ENCODE measurements at places on chromosomes 4 and X. TPM values are rescaled to one million over a fixed set of nuclear protein-coding genes. Genes with fewer than 3 reads are reported as not detected.

DIAPH2 gene
- total RNA-seq = 38.8 TPM

TMSB15B gene
- total RNA-seq = 7.9 TPM

DNA sequence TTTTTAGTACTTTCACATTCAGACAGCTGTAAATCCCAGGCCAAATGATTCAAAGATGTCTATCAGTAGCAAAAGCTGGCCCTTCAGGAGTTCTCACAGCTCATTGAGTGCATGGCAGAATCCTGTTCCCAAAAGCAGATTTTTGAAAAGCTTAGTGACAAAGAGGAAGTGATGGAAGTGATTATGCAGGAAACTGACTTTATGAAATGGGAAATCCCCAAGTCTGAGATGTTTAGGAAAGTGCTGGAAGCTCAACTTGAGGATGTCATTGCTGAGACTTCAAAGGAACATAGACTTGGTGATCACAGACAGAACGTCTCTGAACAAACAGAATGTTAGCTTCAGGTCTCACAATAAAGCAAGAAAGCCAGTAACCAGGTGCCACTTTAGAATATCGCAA, 51.0 kb upstream of the CFAP47 start:
- no peaks in the 10 kb centered on the region for H3K4me1 ChIP-seq
- H3K27ac ChIP-seq = no peak overlapping the region
- H3K27me3 ChIP-seq = no peaks in the 10 kb centered on the region
- no peak overlapping the region for H3K4me3 ChIP-seq

RASSF6 gene
- total RNA-seq = 16.9 TPM

- H3K36me3 ChIP-seq = no peaks in the 10 kb centered on the region
- peaks cover 15% of the 10 kb centered on the region for H3K4me1 ChIP-seq
- H3K4me3 ChIP-seq = peak overlapping the region; percentile 70
These were observed 930 bp downstream of the ZNF718 start for GRCh38 chr4:125091-125771.

- H3K27me3 ChIP-seq = no peaks in the 10 kb centered on the region
- H3K4me3 ChIP-seq = no peak overlapping the region
- no peaks in the 10 kb centered on the region for H3K4me1 ChIP-seq
- DNase-seq = no peak
- no peak overlapping the region for H3K27ac ChIP-seq
- no peaks in the 10 kb centered on the region for H3K36me3 ChIP-seq
These were observed 37.6 kb upstream of the SHISA3 start for GRCh38 chr4:42359711-42360110.

GRCh38 chr4:109032671-109033070, 269.8 kb downstream of the COL25A1 start:
- no peak for DNase-seq
- H3K27me3 ChIP-seq = no peaks in the 10 kb centered on the region
- H3K27ac ChIP-seq = no peak overlapping the region
- H3K36me3 ChIP-seq = no peaks in the 10 kb centered on the region

GRCh38 chrX:106902684-106903083, 457 bp downstream of the RIPPLY1 start:
- no peak for DNase-seq
- H3K36me3 ChIP-seq = no peaks in the 10 kb centered on the region
- no peaks in the 10 kb centered on the region for H3K4me1 ChIP-seq
- no peaks in the 10 kb centered on the region for H3K27me3 ChIP-seq
- no peak overlapping the region for H3K4me3 ChIP-seq
- no peak overlapping the region for H3K27ac ChIP-seq

DNA sequence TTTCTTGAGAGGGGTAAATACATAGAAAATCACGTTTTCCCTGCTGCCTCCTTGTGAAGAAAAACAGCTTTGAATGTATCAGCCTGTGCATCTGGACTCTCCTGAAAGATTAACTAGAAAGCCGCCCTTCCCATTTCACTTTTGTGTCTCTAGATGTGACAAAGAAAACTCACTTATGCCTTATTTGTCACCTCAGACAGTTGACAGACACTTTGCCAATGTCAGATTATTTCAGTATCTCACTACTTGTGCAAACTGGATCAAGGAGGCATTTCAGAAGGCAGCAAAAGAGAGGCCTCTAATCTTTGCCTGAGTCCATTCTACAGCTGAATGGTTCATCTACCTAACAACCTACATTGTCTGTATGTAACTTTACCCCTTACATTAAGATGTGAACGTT, 754.9 kb downstream of the RPA4 start:
- no peaks in the 10 kb centered on the region for H3K36me3 ChIP-seq
- no peaks in the 10 kb centered on the region for H3K27me3 ChIP-seq
- DNase-seq = no peak
- no peaks in the 10 kb centered on the region for H3K4me1 ChIP-seq

DNA sequence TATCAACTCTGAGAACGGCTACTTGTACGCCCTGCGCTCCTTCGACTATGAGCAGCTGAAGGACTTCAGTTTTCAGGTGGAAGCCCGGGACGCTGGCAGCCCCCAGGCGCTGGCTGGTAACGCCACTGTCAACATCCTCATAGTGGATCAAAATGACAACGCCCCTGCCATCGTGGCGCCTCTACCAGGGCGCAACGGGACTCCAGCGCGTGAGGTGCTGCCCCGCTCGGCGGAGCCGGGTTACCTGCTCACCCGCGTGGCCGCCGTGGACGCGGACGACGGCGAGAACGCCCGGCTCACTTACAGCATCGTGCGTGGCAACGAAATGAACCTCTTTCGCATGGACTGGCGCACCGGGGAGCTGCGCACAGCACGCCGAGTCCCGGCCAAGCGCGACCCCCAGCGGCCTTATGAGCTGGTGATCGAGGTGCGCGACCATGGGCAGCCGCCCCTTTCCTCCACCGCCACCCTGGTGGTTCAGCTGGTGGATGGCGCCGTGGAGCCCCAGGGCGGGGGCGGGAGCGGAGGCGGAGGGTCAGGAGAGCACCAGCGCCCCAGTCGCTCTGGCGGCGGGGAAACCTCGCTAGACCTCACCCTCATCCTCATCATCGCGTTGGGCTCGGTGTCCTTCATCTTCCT, 2.7 kb downstream of the PCDH10 start:
- no peak for DNase-seq
- peaks cover 10% of the 10 kb centered on the region for H3K27me3 ChIP-seq
- peaks cover 53% of the 10 kb centered on the region for H3K4me1 ChIP-seq
- H3K36me3 ChIP-seq = no peaks in the 10 kb centered on the region
- H3K27ac ChIP-seq = peak overlapping the region; percentile 43
- peak overlapping the region; percentile 42 for H3K4me3 ChIP-seq

UGT2B17 gene
- not detected for total RNA-seq

GRCh38 chr4:167885872-167886271, 206.5 kb upstream of the ANXA10 start:
- H3K4me3 ChIP-seq = no peak overlapping the region
- H3K36me3 ChIP-seq = no peaks in the 10 kb centered on the region
- no peaks in the 10 kb centered on the region for H3K4me1 ChIP-seq
- no peaks in the 10 kb centered on the region for H3K27me3 ChIP-seq

GRCh38 chrX:132118358-132118757, 9.5 kb downstream of the FRMD7 start:
- H3K27ac ChIP-seq = no peak overlapping the region
- H3K36me3 ChIP-seq = no peaks in the 10 kb centered on the region
- no peaks in the 10 kb centered on the region for H3K4me1 ChIP-seq
- DNase-seq = no peak

- peaks cover 8% of the 10 kb centered on the region for H3K36me3 ChIP-seq
- no peak overlapping the region for H3K4me3 ChIP-seq
- no peaks in the 10 kb centered on the region for H3K27me3 ChIP-seq
- H3K4me1 ChIP-seq = no peaks in the 10 kb centered on the region
- H3K27ac ChIP-seq = no peak overlapping the region
These were observed 20.2 kb downstream of the SYAP1 start for GRCh38 chrX:16739574-16739973.

GRCh38 chrX:69073721-69074120, 91.5 kb downstream of the PJA1 start:
- no peak overlapping the region for H3K4me3 ChIP-seq
- H3K36me3 ChIP-seq = no peaks in the 10 kb centered on the region
- H3K27ac ChIP-seq = no peak overlapping the region
- H3K27me3 ChIP-seq = no peaks in the 10 kb centered on the region
- DNase-seq = no peak

ANAPC10 gene
- total RNA-seq = 17.4 TPM

- no peaks in the 10 kb centered on the region for H3K4me1 ChIP-seq
- no peaks in the 10 kb centered on the region for H3K27me3 ChIP-seq
- H3K36me3 ChIP-seq = no peaks in the 10 kb centered on the region
- no peak overlapping the region for H3K27ac ChIP-seq
- no peak for DNase-seq
- no peak overlapping the region for H3K4me3 ChIP-seq
These were observed 54.5 kb upstream of the SMARCA5 start for GRCh38 chr4:143458966-143459365.

DNA sequence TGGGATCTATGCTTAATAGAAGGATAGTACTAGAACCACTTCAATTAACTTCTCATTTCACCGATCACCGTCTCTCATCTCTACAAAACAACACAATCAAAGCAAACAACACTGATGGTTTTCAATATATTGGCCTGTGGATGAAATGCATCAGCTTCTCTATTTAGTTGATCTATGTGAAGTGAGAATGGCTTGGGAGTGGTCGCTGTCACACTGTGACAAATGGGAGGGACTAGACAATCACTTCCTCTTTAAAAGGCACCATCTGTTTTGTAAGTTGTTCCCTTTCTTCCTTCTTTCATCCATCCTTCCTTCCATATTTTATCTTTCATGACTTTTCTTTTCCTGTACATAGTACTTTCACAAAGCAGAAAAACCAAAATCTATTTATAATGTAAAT, 23.9 kb upstream of the NWD2 start:
- no peak overlapping the region for H3K27ac ChIP-seq
- H3K4me1 ChIP-seq = no peaks in the 10 kb centered on the region
- no peak overlapping the region for H3K4me3 ChIP-seq
- no peaks in the 10 kb centered on the region for H3K36me3 ChIP-seq
- H3K27me3 ChIP-seq = no peaks in the 10 kb centered on the region
- no peak for DNase-seq

DDX60 gene
- total RNA-seq = 7.4 TPM

DNA sequence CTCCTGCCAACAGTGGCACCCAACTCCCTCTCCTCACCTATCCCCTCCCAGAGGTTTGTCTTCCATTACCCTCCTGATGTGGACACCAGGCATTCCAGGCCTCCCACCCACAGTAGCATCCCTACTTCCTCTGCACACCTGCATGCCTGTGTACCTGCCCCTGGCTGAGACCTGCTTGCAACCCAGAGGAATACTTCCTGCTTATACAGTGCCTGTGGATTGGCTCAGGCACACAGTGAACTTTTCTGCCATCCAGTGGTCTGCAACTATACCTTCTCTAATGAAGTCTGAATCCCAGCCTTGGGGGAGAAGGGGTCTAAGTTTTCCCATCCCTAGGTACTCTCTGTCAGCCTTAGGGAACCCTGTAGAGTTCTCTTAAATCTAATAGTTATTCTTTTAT, 169.9 kb downstream of the IQCM start:
- DNase-seq = no peak
- H3K27ac ChIP-seq = no peak overlapping the region
- H3K36me3 ChIP-seq = no peaks in the 10 kb centered on the region
- H3K4me3 ChIP-seq = no peak overlapping the region

CT45A3 gene
- total RNA-seq = not detected

- H3K4me1 ChIP-seq = no peaks in the 10 kb centered on the region
- no peak for DNase-seq
- no peaks in the 10 kb centered on the region for H3K36me3 ChIP-seq
- H3K27me3 ChIP-seq = no peaks in the 10 kb centered on the region
These were observed 843.1 kb downstream of the STIM2 start for GRCh38 chr4:27703771-27704170.

GRCh38 chr4:7540206-7540605, 105.5 kb upstream of the PSAPL1 start:
- H3K27me3 ChIP-seq = no peaks in the 10 kb centered on the region
- H3K27ac ChIP-seq = no peak overlapping the region
- H3K4me1 ChIP-seq = no peaks in the 10 kb centered on the region
- DNase-seq = no peak
- H3K4me3 ChIP-seq = no peak overlapping the region
- no peaks in the 10 kb centered on the region for H3K36me3 ChIP-seq

- H3K36me3 ChIP-seq = no peaks in the 10 kb centered on the region
- no peaks in the 10 kb centered on the region for H3K27me3 ChIP-seq
- H3K4me1 ChIP-seq = no peaks in the 10 kb centered on the region
- H3K4me3 ChIP-seq = no peak overlapping the region
These were observed 79.8 kb upstream of the PPP1R2C start for GRCh38 chrX:42857766-42858165.

SUV39H1 gene
- 2.2 TPM for total RNA-seq

DNA sequence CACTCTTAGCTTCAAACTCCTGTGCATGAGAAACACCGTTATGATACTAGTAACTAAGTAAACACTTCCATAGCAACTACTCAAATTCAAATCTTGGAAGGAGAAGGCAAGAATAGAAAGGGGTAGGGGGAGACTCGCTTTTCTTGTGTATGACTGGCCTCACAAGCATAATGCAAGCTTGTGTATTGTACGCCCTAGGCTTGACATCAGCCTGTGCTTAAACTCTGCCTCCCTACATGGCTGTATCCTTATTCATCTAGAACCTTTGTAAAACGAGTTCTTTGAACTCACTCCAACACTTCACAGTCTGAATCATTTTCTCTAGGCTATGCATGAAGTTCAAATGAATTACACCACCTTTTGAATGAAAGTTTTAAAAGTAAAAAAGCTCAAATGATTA, 1071.2 kb upstream of the ADGRL3 start:
- H3K4me1 ChIP-seq = no peaks in the 10 kb centered on the region
- H3K27ac ChIP-seq = no peak overlapping the region
- DNase-seq = no peak

DNA sequence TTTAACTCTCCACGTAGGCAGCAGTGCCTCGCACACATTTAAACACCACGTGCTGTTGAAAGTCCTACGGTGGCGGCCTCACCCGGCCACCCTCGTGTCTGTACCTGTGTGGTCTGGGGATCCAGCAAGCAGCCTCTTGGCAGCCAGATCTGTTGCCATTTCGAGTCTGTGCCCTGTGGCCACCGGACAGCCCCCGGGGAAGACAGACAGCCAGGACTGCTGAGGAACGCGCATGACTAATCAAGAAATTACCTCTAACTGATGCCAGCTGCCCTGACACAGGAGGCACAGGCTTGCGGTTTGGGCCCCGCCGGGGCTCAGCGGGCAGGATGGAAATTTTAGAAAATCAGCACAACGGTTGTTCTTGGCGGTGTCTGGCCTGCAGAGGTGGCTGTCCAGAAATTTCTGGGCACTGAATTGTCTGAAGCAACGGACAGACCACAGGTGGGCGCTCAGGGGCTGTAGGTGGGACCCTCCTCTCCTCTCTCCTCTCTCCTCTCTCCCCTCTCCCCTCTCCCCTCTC, 15.6 kb upstream of the ASMTL start:
- H3K36me3 ChIP-seq = no peaks in the 10 kb centered on the region
- peak; percentile 65 for DNase-seq
- no peak overlapping the region for H3K27ac ChIP-seq

DNA sequence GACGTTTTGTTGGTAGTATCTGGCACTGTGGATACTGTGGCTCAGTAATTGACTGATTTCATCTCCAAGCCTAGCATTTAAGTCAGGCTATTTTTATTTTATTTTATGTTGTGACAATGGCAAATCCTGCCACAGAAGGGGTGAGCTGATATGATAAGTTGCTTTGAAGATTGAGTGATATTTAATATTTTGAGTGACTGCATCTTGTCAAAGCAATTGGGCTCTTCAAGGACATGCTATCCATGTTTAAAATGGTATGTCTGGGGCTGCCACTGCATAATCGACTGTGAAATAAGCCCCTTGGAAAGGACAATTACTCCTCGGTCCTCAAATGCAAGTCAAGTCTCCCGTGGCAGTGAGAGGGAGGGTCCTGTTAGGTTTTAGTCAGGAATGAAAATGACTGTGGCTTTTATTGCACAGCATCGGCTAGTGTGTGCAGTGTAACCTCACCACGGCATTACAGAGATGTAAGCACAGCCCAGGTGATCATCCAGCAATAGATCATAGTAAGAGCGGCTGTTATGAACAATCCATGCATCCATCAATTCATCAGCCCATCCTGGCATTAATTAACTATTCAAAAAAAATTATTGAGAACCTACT, 178.2 kb downstream of the GBA3 start:
- no peaks in the 10 kb centered on the region for H3K4me1 ChIP-seq
- no peaks in the 10 kb centered on the region for H3K36me3 ChIP-seq
- no peak overlapping the region for H3K4me3 ChIP-seq
- no peak overlapping the region for H3K27ac ChIP-seq
- DNase-seq = no peak

Data from vagina (tissue), 2 donors.